ENCODE measurements at places on chromosomes 2 and 18. TPM values are rescaled to one million over a fixed set of nuclear protein-coding genes. Genes with fewer than 3 reads are reported as not detected.

DNA sequence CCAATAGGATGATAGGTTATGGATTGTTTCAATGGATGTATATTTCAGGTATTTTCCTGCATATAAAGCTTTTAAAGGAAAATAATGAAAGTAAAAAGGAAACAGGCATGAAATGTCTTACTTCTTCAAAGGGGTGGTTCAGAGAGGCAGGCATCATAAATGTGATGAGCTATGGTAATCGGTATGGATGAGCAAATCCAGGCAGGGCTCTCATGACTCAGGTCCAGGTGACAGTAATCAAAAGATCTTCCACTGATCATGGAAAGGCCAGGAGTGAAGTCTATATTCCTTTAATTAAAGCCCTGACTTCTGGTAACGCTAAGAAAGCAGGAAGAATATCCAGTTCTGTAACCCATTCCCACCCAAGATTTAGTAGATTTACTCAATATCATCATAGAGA, 48.7 kb upstream of the RGPD4 start:
- DNase-seq: no peak

GRCh38 chr2:103991591-103991990, 862.3 kb upstream of the POU3F3 start:
- no peak for DNase-seq

DNA sequence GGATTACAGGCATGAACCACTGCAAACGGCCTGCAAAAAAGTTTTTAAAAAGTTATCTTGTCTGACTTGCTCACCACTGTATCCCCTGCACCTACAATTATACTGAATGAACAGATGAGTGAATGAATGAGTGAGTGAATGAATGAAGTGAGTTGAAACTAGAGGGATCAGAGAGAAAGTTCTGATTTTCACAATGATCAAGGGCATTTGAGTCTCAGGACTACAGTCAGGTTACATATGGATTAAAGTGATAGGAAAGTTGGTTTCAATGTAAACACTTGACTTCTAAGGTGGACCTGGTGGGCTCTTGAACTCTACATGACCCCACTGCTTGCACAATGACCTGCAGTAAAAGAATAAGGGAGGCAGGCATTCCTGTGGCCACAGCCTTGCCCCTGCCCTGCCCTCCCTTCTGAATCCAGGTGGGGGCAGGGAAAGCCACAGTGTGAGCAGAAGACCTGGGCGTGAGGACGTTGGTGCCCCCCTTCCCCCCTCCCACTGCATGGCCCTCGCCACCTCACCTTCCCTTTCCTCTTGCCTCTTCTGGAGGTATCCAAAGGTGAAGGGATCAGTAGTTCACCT, 10.7 kb downstream of the C2orf80 start:
- no peak for DNase-seq

DNA sequence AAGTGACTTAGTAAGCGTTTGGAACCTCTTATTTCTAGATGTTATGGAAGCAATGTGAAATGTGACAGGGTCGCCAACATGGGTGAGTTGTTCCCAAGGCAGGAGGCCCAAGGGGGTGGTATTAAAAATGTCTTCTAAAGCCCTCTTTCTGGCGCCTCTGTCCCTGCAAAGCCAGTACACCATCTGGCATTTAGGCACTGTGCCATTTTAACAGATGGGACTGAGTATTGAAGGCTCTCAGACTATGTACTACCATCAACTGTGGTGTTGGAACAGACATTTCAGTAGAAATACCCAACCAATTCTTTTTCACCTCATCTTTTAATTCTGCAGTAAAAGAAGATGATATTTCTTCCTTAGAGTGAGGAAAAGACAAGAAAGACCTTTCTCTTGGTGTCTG, 384.5 kb upstream of the MMADHC start:
- no peak for DNase-seq

- no peak for DNase-seq
Observed at GRCh38 chr2:83844490-83844889, 614.6 kb downstream of the SUCLG1 start.

DNA sequence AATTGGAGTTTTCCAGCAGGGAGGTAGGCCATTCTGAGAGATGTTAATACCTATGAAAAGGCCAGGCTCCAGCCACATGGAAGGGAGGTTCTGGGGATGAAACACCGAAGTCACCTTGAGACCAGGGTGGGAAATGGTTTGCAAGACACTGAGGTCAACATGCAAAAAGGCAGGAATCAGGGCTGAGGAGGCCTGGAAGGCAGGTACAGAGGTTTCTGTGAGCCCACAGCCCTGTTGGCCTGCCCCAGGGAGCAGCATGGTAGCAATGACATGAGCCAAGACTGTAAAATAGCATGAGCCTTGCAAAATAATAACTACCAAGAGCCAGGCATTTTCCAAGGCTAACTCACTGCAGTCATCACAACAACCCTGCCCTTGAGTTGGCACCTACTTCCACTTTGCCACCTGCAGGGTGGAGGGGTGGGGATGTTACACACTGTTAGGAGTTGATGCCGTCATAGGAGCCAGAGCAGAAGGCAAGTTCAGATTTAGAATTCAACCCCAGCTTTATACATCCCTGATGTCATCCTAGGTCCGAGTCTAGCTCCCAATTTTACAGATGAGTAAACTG, 61.3 kb downstream of the ZBTB7C start:
- no peak for DNase-seq

- DNase-seq: no peak
Observed at GRCh38 chr18:52716973-52717372, 377.0 kb downstream of the DCC start.

DNA sequence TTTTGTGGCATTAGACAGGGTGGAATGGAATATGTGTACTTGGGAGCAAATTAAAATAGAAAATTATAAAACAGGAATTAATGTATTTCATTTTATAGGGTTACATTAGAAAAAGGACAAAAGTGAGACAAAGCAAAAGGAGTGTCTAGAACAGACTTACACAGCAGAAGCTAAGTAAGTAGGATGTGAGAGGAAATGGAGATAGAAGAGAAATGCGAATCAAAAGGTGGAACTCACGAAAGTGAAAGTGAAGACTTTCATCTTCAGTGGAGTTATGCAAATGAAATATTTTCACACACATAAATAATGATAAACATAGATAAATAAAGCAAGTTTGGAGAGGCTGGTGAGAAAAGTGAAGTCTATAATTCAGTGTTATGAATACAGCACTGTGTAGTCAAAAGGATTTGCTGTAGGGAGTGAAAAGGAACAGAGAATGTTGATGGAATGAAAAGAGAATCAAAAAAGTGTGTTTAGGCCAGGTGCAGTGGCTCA, 94.8 kb downstream of the DLGAP1 start:
- no peak for DNase-seq

GRCh38 chr2:192559587-192559986, 364.9 kb upstream of the TMEFF2 start:
- DNase-seq: no peak

DNA sequence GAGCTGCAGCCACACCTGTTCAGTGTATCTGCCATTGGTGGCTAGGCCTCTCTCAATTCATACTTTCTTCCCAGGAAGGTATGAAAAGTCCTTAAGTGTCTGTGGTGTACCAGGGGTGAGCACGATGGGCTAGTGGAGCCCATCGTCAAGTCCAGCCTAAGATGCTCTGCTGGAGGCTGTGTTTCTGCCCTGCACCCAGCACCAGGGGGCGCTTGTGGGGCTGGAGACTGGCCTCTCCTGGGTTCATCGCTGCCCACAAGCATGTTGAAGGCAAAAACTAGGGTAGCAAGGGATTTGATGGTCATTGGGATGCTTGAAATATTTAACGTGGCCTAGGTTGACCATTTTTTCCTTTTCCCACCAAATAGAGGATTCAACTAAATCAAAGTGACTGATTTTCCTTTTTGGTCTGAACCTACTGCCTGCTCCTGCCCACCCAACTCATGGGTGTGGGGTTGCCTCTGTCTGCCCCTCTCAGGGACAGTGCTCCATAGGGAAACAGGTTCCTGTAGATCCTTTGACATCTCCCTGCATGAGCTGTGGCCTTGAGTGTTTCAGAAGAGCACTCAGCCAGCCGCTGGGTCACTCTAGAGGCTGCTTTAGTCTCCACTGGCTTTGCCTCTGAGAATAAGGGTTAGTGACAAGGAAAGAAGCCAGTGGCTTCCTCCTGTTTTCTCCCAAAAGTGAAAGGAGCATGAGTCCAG, 59.0 kb downstream of the TPGS2 start:
- DNase-seq: peak; percentile 52

GRCh38 chr2:132392221-132392620, 24.4 kb upstream of the GPR39 start:
- DNase-seq: no peak

DNA sequence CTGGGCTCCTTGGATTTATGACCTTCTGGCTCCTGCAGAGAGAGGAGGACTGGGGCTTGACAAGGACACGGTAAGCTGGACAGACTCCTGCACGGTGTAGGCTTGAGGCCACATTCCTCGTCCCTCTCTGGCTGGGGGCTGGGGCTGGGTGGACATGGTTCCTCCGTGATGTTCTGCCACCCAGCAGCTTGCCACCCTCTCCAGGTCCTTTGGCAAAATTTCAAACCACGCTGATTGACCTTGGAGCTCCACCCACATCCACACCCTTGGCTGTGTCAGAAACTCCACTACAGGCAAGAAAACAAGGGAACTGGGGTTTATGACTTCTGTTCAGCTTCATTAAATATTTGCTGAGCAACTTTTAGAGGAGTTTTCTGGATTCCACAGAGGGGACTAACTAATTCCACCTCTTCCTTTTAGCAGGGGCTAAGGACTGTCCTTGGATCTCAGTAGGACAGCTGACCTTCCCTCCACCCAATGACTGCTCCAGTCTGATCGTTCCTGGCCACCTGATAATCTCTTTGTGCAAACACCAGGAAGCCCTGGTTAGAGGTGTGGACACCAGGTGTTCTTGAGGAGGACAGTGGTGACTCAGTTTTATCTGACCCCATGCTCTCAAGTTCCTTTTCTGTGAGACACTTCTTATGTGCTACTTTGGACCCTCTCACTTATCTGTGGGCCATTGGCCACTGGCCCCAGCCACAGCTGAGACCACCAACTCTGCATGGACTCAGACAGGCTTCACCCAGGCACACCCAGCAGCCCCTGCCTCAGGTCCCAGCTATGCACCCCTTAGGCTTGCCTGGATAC, 29.3 kb downstream of the GPR55 start:
- no peak for DNase-seq

DNA sequence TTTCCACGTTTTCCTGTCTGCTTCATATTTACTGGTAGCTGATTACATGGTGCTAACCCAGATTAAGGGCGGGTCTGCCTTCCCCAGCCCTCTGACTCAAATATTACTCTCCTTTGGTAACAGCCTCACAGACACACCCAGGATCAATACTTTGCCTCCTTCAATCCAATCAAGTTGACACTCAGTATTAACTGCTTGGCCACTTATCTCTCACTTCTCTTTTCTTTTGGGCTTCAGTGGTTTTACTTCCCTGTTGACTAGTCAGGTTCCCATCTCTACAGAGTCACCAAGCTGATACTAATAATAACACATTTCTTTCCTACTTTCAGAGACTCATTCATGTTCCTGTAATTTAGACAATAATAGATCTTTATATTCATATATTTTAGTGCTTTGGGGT, 302.2 kb upstream of the MAP2 start:
- DNase-seq: no peak

GRCh38 chr18:32257084-32257785, 67.4 kb downstream of the MEP1B start:
- DNase-seq: no peak

DNA sequence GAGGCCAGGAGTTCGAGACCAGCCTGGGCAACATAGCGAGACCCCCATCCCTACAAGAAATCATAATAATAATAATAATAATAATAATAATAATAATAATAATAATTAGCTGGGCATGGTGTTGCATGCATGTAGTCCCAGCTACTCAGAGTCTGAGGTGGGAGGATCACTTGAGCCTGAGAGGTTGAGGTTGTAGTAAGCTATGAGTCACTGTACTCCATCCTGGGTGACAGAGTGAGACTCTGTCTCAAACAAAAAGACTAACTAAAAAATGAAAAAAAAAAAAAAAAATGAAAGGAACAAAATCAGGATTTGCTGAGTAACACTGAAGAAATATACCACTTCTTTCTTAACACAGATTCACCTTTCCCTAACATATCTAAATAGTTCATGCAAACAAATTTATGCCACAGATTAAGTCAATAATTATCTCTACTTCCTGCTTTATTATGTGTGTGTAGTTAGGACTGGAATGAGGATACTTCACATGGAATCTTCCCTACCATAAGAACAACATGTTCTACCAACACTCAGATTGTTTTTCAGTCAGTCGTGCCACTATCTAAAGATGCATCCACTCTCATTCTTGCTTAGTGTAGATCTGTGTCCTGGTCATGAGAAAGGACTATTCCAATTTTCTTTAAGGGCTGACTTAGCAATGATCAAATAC, 928.7 kb downstream of the SLC4A3 start:
- DNase-seq: no peak

Gene OSBPL1A
- total RNA-seq: 3.4 TPM

Gene C1QL2
- total RNA-seq: not detected

Gene ZNF236
- 25.7 TPM for total RNA-seq

Gene GPN1
- 63.9 TPM for total RNA-seq

Gene LONRF2
- total RNA-seq: 0.04 TPM

Gene CRACDL
- total RNA-seq: 0.59 TPM

Gene MAP3K19
- total RNA-seq: not detected

Gene CREG2
- not detected for total RNA-seq

Gene LIMS3
- total RNA-seq: 0.11 TPM

Gene REG1B
- total RNA-seq: not detected

Gene FBLN7
- total RNA-seq: 40.6 TPM

Gene CNDP1
- total RNA-seq: not detected

Gene RNU2-63P
- total RNA-seq: 8.5 TPM
